ENCODE measurements at places on chromosomes 2 and 18.

DNA sequence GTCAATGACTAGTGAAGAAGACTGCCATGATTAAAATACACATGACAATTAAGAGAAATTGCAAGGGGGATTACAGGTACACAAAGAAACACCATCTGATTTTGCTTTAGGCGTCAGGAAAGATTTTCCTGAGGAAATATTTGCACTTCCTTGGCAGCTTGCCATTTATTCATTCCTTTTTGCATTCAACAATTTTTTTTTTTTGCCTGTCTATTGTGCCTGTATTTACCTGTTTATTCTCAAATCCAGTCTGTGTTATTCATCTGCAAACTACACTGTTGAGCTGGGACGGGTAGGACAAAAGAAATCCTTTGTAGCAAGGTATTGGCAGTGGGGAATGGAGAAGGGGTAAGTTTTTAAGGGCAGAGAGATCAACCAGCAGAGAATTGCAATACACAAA, 31.8 kb downstream of the SMAD2 start:
- no peak for DNase-seq

DNA sequence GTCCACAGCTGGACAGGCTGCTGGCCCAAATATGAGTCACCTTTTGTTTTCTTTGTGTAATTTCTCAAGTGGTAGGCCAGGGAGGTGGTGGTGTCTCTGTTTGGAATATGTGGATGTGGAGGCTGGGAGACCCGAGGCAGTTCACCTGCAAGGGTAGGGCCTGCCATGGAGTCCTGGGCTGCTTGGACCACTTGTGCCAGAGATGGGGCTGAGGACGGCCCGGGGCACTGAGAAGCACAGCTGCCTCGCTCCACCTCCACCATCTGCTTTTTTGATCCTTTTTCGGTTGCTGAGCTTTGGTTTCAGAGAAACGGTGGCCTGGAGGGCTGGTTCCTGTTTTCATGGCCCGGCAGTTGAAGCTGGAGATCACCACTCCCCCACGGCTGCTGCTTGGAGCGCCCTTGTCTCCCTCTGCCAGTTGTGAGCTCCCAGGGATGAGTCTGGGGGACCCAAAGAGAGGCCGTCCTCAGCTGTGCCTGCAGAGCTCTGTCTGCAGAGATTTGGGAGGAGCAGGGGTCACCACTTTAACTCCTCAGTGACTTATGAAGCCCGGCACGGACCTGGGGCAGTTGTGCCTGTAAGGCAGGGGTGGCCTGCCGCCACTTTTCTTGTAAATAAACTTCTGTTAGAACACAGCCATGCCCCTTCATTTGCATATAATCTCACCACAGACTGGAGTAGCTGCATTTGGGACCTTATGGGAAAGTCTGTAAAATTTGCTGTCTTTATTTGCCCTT, 67.6 kb upstream of the MCFD2 start:
- no peak for DNase-seq

DNA sequence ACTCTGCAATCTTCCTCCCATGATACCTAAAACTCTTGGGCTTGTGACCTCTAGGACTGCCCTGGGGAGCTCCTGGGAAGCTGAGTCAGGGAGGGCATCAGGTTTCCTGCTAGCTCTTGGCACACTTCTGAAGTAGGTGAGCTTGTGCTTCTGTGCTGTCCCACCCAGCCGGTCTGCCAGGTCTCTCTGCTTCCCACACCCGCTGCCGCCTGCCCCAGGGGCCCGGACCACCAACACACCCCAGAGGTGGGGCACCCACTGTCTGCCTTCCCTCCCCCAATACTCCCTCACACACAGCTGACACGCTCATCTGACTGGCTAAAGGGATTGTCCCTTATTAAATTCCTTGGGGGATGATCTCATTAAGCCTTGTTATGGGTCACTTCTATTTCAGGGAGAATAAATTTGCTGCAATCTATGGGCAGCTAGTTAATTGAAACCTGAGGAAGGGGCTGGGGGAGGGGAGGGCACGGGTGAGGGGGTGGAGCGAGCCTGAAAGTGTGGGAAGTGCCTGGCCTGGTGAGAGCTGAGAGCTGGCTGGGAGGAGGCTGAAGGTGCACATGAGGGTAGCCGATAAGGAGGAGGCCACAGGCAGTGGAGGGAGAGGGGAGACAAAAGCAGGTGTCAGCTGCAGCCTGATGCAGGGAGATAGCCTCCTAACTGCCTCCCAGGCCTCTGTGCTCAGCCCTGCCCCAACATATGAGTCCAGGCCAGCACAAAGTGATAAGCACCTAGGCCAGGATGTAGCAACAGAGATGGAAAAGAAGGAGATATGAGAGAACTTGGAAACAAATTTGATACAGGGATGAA, 48.8 kb downstream of the HAUS1 start:
- DNase-seq: no peak

DNA sequence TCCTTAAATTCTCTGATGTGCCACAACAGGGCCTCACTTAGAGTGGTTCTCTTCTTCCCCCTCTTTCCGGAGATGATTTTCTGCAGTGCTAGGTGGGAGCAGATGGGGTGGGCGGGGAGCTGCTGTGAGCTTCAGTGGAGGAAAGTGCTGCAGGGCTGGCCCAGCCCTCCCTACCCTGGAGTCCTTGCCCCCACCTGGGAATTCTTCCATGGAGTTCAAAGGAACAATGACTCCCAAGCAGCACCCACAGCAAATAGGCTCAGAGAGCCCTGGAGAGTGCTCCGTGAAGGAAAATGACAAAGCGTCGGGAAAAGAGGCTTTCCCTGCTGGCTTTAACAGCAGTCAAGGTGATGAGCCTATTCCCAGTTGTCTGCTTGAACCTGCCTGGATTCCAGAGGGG, 28.8 kb downstream of the LOXHD1 start:
- DNase-seq: no peak

GRCh38 chr18:20988726-20989125, 122.9 kb downstream of the ROCK1 start:
- no peak for DNase-seq

GRCh38 chr2:205441524-205441923, 240.8 kb upstream of the NRP2 start:
- DNase-seq: no peak

DNA sequence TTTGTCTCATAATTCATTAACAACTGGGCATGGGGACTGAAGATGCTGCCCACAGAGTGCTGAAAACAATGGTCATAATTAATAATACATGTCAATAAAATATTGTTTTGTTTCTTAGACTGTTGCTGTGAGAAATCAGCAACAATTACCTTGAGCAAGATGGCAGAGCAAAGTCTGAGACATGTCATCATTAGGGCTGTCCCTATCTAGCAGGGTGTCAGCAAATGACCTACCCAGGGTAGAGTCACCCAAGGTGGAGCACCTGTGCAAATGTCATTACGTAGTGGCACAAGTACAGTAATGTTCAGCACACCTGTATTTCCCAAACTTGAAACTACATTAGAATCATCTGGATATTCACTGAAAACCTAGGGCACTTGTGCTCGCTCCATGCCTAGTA, 10.6 kb upstream of the IL36A start:
- no peak for DNase-seq

- no peak for DNase-seq
Observed at GRCh38 chr2:188280811-188281222, 10.9 kb upstream of the GULP1 start.

DNA sequence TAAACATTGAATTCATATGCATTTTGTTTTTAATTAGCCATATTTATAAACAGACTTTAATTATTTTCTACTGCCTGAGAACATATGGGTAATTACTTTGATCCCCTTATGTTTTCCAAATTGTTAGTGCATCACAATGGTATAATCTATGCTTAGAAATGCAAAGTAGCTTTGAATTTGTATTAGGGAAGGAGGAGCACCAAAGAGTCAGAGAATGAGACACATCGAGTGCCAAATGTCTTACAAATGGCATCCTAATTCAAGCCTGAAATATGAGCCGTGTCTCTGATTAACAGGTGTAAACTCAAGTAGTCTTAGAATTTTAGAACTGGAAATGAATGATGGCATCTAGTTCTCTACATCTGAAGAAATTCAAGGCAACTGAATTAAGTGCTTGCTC, 8.7 kb upstream of the HNMT start:
- no peak for DNase-seq

DNA sequence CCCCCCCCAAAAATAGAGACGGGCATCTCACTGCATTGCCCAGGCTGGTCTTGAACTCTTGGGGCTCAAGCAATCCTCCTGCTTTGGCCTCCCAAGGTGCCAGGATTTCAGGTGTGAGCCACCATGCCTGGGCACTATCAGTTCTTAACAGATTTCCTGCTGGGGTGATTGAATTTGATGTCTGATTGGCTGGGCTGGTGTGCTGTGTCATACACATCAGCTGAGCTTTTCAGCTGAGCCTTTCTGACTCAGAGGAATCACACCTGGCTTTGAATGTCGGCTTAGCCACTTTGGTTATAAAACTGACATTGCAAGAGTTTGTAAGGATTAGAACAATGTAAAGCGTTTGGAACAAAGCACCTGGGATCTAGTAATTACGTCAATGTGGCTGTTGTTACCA, 18.9 kb downstream of the NCAPH start:
- DNase-seq: no peak

GRCh38 chr18:7808992-7809391, 241.9 kb downstream of the PTPRM start:
- no peak for DNase-seq

DNA sequence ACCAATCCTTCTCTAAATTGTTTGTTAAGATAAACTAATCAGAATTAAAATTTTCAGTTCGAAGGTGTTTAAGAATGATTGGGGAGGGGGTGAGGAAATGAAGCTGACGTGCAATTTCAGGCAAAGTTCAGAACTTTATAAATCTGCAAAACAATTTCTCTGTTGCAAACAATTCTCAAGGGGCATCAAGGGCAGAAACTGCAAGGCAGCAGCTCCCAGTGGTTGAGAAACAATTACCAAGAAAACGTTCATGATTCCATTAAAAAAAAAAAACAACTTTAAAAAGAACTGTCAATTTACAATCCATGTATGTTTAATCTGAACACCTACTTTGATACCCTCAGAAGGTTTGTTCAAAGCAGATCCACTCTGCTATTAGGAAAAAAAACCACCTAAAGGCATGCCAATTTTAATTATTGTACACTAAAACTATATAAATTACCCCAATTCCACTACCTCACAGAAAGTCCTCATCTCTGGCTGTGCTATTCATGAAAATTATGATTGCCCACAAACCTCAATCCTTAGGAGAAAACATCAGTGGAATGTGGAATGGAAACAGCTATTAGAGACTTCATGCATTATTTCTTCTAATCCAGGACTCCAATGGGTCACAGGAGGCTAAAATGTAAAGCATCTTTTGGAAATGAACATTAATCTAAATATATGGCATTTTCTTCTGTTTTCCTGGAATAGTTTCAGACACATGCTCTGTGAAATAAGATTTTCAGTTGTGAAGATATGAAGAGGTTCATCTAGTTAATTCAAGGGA, 119.9 kb upstream of the ACVR1C start:
- no peak for DNase-seq

GRCh38 chr2:170362871-170363631, 185.1 kb downstream of the MYO3B start:
- no peak for DNase-seq

DNA sequence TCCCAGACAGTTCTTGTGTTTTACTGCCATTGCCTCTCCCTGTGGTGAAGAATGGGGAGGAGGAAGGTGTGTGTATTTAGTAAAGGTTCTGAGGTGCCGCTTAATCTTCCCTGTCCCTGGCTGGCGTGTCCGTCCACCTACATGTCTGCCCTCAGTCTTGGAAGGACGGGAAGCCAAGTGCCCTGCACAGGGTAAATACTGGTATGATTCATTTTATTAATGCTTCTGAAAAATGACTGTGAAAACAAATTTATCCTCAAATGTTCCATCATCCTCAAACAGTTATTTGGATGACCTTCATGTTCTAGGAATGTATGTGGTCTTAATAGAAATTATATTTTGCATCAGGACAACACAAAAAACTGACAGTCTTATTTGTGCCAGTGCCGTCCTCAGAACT, 6.6 kb downstream of the EPAS1 start:
- no peak for DNase-seq

- no peak for DNase-seq
Observed at GRCh38 chr2:10120877-10121574, 1.5 kb upstream of the RRM2 start.

DNA sequence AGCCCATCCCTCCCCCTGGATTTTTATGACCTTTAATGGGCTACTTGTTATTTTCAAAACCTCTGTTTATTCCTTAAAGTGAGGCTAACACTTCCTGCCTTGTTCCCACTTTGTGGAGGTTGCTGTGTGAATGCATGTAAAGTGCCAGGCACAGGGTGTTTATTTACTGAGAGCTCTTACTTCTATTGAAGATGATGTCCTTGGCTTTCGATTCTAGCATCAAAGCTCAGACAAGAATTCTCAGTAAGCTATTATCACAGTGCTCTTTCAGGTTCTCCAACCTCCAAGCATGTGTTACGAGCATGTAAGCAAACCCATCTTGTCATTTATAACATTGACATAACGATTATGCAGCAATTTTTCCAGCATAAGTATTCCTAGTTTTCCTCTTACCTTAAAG, 44.2 kb downstream of the DPYSL5 start:
- no peak for DNase-seq

DNA sequence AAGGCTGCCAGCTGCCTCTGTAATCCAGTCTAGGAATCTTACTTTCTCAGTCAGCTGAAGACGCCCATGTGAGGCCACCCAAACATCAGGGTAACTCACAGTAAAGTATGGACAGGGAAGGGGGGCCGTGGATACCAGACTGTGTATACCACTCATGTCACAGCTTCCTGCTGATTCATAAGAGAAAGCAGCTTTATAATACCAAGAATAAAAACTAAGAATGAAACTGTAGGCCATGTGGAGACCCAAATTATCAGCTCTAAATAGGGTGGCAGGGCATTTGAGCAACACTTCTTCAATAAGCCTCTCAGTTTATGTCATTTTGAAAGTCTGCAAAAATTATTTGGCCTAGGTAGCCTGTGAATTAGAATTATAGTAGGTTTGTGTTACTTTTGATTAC, 115.0 kb upstream of the CDCA7 start:
- no peak for DNase-seq

DNA sequence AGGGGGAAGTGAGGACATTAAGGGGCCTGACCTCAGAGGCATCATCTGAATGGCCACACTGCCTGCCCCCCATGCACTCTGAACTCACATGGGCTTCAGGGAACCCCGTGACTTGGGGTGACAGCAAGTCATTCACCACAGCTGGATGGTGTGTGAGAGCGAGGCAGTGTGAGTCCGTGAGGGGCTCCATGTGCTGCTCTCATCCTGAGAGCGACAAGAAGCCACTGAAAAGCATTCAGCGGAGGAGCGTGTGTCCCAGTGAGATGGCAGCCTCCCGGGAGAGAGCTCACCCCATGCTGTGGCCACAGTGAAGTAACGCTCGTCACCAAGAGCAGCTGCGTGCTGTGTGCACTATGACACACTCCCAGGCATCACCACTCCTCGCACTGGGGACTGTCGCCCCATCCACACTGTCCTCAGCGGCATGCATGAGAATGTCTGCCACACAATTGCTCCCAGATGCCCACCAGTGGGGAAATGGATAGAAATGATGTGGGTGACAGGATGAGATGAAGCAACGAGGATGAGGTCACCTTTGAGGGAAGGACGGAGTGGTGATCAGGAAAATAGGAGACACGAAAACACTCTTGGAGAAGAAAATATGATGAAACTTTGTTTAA, 213.0 kb upstream of the RAB6C start:
- no peak for DNase-seq
